ENCODE measurements at places on chromosomes 1 and 21.

GRCh38 chr1:202187041-202187671 is 6.4 kb upstream of the LGR6 start:
- no peak for DNase-seq

DNA sequence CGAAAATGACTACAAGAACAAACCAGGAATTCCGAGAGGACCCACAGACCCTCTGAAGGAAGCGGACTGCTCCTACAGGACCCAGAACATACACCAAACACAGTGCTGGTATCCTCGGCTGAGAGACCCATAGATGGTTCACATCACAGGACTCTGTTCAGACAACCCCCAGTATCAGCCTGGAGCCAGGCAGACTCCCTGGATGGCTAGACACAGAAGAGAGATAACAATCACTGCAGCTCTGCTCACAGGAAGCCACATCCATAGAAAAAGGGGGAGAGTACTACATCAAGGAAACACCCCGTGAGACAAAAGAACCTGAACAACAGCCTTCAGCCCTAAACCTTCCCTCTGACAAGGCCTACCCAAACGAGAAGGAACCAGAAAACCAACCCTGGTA is 434.0 kb upstream of the NR5A2 start:
- DNase-seq: no peak

DNA sequence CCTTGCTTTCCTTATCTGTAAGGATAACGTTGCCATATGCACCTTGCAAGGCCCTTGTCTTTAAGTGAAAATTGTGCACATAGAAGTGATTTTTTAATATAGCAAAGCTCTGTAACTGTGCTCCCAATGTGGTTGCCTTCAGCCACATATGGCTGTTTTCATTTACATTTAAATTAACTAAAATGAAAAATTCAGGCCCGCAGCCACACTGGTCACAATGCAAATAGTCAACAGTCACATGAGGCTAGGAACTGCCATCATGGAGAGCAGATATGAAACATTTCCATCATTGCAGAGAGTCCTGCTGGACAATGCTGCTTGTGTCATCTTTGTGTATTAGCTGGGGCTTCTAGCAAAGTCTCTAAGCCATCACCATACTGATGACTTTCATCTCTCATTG is 83.4 kb downstream of the PGBD5 start:
- DNase-seq: no peak

DNA sequence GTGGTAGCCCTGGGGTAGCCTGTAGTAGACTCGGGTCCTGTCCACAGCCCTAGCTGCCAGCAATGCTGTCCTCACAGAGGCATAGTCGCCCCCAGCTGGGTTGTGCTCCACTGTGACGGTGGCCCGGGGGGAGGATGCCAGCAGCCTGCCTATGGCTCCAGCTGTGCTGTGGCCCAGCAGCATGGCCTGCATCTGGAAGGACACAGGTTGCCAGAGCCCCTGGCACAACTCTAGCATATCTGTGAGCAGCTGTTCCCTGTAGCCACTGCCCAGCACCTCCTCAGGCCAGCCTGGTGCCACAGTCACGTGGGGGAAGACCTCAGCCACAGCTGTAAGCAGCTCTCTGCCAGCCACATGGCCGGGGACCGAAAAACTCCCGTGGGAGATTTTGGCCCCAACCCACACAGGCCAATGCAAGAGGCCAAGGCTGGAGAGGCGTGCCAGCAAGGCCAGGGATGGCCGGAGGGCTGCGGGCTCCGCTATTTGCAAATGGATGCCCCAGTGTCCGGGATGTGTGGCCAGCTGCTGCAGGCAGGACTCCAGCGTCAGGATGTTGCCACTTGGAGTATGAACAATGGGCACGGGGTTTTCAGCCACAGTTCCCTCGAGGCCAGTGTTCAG is 13.9 kb downstream of the FAM151A start:
- DNase-seq: no peak

DNA sequence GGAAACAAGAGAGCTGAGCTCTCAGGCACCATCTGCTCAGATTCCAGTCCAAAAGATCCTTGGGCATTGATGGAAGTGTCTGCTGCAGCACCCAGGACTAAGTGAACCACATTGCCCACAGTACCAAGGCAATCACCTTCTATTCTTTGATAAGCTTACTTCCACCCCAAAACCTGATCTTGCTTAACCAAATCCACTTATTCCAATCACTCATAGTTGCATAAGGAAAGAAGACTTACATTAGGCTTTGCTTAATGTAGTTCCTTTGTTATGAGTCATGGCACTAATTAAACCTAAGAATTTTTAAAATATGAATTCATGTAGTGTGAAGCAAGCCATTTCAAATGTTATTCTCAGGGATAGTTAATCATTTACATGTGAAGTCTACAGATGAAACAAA is 84.5 kb downstream of the UCHL5 start:
- DNase-seq: no peak

- no peak for DNase-seq
Measured at GRCh38 chr1:113818578-113818977, 6.3 kb upstream of the RSBN1 start.

DNA sequence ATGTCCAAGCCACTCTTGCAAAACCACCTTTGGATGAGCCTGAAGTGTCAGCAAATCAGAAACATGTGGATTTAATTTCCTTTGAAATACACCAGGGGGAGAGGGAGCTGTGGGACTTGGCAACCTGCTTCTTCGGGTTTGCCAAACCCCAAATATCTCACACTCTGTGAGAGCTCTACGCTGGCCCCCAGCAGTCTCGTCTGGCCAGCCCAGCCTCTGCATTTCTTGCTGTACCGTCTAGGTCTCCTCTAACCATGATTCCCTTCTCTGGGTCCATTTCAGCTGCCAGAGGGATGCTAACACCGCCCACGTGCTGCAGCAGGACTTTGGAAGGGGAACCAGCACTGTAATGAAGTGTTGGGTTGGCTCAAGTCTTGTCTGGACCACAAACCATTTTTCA is 114.6 kb downstream of the MRPS6 start:
- no peak for DNase-seq

GRCh38 chr1:207404849-207405525 is 49.1 kb upstream of the CR2 start:
- DNase-seq: no peak

DNA sequence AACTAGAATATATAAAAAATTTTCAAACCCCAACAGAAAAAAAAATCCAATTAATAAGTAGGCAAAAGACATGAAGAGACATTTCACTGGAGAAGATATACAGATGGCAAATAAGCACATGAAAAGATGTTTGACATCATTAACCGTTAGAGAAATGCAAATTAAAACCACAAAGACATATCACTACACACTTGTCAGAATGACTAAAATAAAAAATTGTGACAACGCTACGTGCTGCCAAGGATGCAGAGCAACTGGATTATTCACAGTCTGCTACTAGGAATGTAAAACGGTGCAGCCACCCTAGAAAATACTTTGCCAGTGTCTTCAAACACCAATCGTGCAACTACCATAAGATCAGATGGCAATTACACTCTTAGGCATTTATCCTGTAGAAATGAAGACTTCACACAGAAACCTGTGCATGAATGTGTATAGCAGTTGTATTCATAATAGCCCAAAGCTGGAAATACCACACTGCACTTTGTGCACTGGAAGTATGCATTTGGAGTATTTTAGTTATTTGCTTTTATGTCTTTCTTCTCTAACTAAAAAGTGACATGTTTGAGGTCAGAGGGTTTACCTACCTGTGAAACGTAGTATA is 75.3 kb upstream of the PALMD start:
- DNase-seq: no peak

- no peak for DNase-seq
Measured at GRCh38 chr21:38804789-38805327, 871 bp upstream of the ETS2 start.

DNA sequence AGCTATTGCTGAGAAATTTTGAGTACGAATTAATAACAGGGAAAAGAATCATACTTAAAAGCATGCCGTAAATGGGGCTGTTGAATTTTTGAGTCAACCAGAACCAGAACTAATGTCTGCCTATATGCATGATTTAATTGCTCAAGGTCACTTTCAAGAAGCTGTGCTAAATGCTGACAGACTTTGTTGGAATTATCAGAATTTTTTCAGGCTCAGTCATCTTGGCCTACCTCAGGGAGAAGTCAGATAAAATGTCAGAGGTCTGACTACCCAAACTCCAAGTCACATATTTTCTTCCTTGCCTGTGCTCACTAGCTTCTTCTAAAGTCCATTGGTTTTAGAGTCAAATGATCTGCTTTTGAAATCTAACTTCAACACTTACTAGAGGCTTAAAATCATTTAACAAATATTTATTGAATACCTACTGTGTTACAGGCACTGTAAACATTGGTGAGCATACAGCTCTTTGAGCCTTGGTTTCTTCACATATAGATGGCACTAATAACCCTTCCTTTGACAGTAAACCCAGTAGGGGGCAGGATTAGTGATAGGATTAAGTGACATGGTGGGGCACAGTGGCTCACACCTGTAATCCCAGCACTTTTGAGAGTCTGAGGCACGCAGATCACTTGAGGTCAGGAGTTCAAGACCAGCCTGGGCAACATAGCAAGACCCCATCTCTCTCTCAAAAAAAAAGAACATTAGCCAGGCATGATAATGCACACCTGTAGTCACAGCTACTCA is 121.2 kb upstream of the SLC44A3 start:
- no peak for DNase-seq

DNA sequence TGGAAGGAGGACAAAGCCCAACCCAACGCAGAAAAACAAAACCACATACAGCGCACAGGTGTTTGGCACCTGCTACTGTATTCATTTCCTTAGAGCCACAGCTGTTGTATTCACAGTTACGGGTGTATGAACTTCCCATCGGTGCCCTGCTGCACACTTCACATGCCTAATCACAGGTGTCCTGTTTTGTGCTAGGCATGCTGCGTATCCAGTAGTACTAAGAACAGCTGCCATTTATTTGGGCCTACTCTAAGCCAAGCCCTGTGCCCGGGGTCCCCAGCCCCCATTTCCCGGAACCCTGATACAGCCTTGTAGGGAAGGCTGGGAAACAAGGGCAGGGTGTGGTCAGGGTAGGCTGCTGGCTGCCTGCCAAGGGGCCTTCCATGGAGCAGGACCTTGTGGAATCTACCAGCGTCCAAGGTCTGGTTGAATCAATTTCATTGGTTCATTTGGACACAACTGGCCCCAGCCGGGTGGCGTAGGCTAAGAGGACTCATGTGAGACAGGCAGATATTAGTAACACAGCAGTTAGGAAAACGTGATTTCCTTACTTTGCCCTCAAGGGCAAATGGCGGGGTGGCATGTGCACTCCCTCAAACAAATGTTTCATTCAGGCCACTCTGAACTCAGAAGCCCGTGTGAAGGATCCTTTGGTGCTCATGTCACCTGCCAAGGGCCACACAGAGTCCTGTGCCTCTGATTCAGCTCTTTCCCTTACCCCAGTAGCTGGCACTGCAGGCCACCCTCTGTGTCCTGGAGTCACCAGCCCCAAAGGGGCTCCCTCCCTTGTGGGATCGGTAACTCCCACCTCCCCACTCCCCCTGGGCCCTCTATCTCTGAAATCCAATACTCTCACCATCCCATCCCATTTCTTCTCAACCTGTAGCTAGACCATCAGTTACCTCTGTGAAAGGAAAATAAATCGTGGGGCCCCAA is 986 bp upstream of the RNF186 start:
- no peak for DNase-seq

GRCh38 chr1:211518330-211519289 is 26.6 kb upstream of the RD3 start:
- DNase-seq: no peak

DNA sequence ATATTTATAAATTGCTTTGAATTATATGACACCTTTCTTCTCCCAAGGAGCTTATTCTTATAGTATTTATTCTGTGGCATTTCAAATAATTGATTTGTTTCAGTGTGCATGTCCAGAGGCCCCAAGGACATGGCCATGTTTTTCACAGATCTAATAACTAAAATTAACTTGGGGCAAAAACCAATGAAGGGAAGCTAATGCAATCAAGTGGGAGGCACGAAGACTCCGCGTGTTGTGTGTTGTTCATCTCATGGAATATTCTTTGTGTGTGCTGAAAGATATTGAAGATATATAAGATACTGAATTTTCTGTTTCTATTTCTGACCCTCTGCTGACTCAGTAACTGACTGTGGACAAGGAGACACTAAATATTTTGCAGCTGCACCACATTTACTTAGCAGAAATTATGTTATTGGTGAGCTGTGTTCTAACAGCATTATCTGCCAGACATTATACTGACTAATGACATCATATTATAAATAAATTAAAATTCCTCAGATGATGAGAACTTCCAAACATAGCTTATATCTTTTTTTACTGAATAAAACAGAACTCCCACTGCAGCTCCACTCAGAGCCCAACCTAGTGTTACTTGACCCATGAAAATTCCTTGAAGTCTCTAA is 519.3 kb upstream of the CXADR start:
- no peak for DNase-seq

- no peak for DNase-seq
Measured at GRCh38 chr21:31957631-31958030, 84.8 kb downstream of the HUNK start.

DNA sequence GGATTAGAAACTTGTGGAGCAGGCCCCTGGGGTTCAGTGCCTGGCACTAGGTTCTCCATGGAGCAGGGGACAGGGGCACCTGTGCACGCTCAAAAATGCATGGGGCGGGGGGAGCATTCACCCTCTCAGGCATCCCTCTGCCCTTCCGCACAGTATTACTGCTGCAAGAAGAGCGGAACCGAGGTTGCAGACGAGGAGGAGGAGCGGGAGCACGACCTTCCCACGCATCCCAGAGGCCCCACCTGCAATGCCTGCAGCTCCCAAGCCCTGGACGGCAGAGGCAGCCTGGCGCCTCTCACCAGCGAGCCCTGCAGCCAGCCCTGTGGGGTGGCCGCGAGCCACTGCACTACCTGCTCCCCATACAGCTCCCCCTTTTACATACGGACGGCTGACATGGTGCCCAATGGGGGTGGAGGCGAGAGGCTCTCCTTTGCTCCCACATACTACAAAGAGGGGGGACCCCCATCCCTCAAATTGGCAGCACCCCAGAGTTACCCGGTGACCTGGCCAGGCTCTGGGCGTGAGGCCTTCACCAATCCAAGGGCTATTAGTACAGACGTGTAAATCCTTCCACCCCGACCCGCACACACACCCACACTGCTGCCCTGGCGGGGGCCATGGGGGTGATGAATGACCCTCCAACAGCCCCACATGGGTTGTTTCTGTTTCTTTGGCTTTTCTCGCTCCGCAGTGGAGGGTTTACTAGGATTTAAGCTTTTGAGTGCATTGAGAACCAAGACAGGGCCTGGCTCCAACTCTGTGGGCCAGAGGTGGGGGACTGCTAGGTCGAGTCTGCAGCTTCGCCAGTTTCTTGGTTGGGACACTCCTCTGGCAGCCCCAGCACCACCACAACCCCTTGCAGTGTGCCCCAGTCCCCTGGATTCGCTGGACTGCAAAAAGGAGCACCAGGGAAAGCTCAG is 63.7 kb downstream of the TOR1AIP2 start:
- DNase-seq: no peak

- no peak for DNase-seq
Measured at GRCh38 chr1:33244809-33245186, 11.5 kb upstream of the ZNF362 start.

GRCh38 chr21:27505516-27505915 is 538.6 kb upstream of the ADAMTS5 start:
- no peak for DNase-seq
